Amygdala (tissue), 56 donors: ENCODE measurements at places on chromosomes 6 and 20.
A peak's percentile ranks its signal among the peaks of the same experiment; 100 is the strongest.

DNA sequence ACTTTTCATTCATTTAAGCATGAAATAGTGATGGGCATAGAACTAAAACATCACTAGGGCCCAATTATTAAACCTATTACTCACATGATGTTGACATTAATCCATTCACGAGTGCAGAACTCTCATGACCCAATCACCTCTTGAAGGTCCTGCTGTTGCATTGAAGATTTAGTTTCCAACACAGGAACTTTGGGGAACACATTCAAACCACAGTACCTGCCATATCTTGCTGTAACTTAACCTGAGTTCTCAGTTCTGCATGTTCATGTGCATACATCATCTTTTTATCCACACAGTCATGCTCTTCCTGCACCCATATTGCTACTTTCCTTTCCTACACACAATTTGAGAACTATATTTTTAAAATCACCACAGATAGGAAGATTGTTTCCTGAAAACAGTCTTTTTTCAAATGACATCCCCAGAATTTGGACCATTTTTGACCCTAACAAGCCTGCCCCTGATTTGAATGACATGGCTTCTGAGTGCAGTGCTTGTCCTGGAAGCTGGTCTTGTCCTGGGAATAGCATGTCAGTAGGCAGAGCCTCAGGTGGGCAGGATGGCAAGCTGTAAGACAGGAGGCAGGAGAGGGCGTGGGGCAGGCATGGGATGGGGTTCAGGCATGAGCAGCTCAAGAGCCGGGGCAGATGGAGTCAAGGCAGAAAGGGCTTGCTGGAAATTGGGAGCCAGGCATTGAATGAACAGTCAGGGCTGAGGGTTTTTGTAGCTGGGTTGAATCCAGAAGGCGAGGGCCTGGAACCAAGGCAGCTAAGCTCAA lies 49.2 kb upstream of the FOXC1 start:
- no peak for DNase-seq

DNA sequence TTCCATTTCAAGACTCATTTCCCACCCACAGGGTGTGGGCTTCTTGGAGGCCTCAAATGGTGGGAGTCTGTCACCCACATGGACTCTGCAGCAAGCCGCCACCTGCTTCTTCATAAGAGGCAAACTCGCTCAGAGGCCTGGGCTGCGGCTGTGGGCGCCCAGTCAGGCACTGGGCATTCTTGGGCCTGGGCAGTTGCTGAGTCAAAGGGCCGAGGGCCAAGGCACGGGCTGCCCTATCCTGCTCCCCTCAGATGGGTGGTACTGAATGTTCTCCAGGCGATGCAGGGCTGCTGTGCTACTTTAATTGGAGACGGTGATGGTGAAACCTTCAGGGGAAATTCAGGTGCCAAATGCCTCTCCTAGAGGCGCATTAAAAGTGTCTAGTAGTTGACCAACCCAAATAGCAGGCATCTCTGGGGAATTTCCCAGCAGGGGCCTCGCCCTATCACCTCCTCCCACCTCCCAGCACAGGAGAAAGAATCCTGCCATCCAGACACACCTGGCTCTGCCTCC lies 57.9 kb downstream of the MAFB start:
- no peak for DNase-seq

GRCh38 chr6:163729127-163729872 lies 314.8 kb downstream of the QKI start:
- no peak for DNase-seq

GRCh38 chr6:1495344-1495743 lies 106.0 kb downstream of the FOXF2 start:
- no peak for DNase-seq

- DNase-seq: no peak
These were observed 761 bp downstream of the CST5 start for GRCh38 chr20:23878787-23879186.

GRCh38 chr6:356828-357251 lies 34.7 kb upstream of the IRF4 start:
- DNase-seq: no peak

- DNase-seq: peak; percentile 32
These were observed 11.7 kb downstream of the SFT2D1 start for GRCh38 chr6:166330612-166331011.

GRCh38 chr20:31674895-31675827 lies 37.4 kb downstream of the COX4I2 start:
- DNase-seq: peak; percentile 35

- DNase-seq: no peak
These were observed 32.5 kb downstream of the UQCC2 start for GRCh38 chr6:33678932-33679490.

GRCh38 chr20:11553603-11554002 lies 364.1 kb upstream of the BTBD3 start:
- no peak for DNase-seq

GRCh38 chr6:132685009-132685408 lies 26.0 kb upstream of the TAAR1 start:
- DNase-seq: no peak

- no peak for DNase-seq
These were observed 1.2 kb downstream of the TGIF2 start for GRCh38 chr20:36574366-36575135.
